ACHN (cell line): ENCODE measurements at places on chromosomes 11 and 22.

- no peak for DNase-seq
These were observed 872 bp downstream of the TMA7B start for GRCh38 chr22:39960791-39961746.

DNA sequence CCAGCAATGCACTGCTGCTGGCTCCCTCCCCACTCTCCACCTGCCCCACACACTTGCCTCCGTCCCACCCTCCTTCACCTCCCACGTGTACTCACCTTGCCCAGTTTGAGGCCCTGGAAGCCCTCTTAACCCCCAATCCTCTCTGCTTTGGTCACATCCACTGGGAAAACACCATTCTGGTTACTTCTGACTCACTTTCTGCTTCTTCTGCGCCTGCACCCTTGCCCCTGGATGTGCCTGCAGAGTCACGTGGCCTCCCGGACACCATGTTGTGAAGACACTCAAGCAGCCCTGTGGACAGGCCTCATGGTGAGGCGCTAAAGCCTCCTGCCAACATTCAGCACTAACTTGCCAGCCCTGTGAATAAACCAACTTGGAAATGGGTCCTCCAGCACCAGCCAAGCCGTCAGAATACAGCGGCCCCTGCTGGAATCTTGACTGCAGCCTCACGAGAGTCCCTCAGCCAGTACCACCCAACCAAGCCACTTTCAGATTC, 2.6 kb upstream of the NAALADL1 start:
- DNase-seq, result no peak

DNA sequence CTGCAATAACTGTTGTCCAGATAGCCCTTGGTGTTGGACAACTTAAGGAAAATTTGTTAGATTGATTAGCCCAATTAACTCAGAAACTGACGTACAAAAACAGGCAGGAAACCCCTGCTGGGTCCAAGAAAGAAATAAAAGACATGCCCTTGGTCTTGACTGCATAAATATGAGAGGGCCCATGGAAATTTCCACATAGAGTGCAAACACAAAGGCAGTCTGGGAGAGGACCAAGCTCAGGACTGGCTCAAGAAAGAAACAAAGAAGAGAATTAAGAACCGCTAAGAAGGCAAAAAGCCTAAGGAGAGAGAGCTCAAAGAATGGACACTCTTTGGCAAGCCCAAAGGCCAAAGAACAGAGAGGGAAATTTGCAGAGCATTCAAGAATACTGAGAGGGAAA, 1243.9 kb downstream of the LRRC4C start:
- no peak for DNase-seq

- DNase-seq, result no peak
These were observed 34.0 kb upstream of the TECTA start for GRCh38 chr11:121067026-121067425.

GRCh38 chr11:93728792-93729128, 12.5 kb downstream of the TAF1D start:
- DNase-seq, result no peak

GRCh38 chr11:125910226-125910849, 6.0 kb downstream of the DDX25 start:
- no peak for DNase-seq

DNA sequence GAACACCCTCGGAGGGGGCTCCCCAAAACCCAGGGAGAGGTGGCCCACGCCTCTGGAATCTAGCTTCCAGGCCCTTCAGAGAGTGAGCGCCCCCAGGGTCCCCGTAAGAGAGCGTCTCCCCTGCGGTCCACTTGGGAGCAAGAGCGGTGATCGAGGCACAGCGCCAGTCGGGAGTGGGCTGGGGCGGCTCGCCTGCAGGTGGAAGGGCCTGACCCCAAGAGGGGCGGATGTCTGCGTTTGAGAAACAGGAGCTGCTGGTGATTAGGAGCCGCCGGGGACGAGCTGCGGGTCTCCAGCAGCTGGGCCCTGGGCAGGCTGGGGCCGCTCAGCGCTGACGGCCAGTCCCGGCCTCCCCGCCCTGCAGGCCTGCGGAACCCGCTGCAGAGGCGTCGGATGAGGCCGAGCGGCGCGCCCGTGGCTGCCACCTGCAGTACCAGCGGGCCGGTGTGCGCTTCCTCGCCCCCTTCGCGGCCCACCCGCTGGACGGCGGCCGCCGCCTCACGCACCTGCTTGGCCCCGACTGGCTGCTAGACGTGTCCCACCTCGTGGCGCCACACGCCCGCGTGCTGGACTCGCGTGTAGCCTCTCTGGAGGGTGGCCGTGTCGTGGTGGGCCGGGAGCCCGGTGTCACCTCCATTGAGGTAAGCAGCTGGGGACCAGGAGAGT, 10.0 kb downstream of the TMEM132A start:
- no peak for DNase-seq

DNA sequence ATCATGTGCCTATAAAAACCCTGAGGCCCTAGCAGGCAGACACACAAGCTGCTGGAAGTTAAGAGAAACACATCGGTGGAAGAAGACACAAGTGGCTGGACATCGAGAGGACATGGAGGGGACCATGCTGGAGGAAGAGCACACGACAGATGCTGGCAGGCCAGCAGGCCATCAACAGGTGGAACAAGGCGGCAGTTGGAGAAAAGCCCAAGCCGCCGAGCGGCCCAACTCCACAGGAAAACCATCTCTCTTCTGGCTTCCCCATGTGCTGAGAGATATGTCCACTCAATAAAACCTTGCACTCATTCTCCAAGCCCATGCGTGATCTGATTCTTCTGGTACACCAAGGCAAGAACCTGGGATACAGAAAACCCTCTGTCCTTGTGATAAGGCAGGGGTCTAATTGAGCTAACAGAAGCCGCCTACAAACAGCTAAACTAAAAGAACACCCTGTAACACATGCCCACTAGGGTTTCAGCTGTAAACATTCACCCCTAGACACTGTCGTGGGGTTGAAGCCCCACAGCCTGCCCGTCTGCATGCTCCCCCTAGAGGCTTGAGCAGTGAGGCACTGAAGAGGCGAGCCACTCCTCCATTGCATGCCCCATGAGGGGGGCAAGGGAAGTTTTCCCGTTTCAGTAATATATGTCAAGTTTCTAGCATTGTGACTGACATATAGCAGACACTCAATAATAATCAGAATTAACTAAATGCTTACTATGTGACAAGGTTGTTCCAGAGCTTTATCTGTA, 39.0 kb upstream of the MMP20 start:
- no peak for DNase-seq

DNA sequence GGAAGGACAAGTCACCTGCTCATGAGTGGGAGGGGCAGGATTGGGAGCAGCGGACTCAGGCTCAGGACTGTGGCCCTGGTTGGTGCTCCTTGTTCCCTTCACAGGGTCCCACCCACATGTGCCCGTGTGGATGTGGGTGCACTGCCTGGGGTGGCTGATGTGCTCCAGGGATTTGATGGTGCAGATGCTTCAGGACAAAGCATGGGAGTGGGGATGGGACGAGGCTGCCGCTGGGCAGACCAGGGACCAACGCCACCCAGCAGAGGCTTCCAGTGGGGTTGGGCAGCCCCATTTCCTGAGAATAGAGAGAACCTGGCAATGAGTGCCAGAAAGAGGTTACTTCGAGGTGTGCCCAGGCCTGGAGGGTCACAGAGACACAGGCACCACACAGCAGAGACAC, 65.5 kb upstream of the IGLL5 start:
- no peak for DNase-seq

- no peak for DNase-seq
These were observed 3.2 kb downstream of the NEFH start for GRCh38 chr22:29483254-29483653.
